ENCODE measurements at places on chromosomes 1 and 21.
A peak's percentile ranks its signal among the peaks of the same experiment; 100 is the strongest.

GRCh38 chr1:21924503-21925005 lies 12.6 kb downstream of the HSPG2 start:
- ATAC-seq = no peak
- H3K4me1 ChIP-seq = peaks cover 22% of the 10 kb centered on the region
- peak overlapping the region; percentile 98 for H3K27ac ChIP-seq
- H3K4me3 ChIP-seq = no peak overlapping the region

GRCh38 chr1:26276432-26276838 lies 3.5 kb upstream of the SH3BGRL3 start:
- H3K27ac ChIP-seq = peak overlapping the region; percentile 97
- H3K27me3 ChIP-seq = no peaks in the 10 kb centered on the region
- H3K4me1 ChIP-seq = peaks cover 42% of the 10 kb centered on the region

DNA sequence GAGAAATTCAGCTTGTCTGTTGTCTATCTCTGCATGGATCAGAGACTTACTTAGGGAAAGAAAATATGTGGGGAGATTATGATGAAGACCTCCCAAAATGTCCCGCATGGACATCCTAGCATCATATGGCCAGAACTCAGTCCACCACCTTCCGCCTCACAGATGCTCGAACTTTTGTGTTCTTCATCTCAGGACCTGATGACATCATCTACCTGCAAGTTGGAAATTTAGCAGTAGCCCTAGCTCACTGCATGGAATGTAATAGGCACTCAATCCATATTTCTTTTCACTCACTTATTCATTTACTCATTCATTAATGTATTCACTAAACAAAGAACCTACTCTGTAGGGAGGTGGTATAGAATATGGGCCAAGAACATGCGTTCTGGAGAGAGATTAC lies 96.8 kb downstream of the CLIC6 start:
- no peaks in the 10 kb centered on the region for H3K4me1 ChIP-seq
- peaks cover 5% of the 10 kb centered on the region for H3K27me3 ChIP-seq
- no peak overlapping the region for H3K4me3 ChIP-seq
- H3K27ac ChIP-seq = no peak overlapping the region
- ATAC-seq = no peak

DNA sequence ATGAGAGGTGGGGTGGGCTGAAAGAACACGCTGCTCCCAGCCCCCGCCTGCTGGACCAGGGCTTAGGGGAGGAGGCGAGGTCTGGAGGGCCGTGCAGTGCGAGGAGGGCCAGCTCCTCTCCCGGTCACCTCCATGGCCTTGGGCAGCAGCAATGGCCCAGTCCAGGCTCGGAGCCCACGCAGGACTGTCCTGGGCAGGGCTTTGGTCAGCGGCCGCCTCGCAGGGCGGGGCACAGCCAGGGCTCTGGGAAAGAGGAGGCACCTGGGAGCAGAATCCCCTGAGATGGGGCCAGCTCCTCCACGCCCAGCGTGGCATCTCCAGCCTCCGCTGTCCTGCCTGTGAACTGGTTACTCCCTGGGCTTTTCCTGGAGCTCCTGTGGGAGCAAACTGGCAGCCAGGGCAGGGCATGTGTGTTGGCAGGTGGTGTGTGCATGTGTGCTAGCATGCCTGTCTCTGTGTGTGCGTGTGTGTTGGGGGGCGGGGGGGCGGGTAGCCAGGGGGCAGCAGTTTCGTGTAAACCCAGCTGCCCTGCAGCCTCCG lies 27.4 kb downstream of the ARHGEF16 start:
- no peak for ATAC-seq
- no peak overlapping the region for H3K4me3 ChIP-seq
- no peaks in the 10 kb centered on the region for H3K36me3 ChIP-seq
- H3K27me3 ChIP-seq = peaks cover 45% of the 10 kb centered on the region
- H3K27ac ChIP-seq = no peak overlapping the region

DNA sequence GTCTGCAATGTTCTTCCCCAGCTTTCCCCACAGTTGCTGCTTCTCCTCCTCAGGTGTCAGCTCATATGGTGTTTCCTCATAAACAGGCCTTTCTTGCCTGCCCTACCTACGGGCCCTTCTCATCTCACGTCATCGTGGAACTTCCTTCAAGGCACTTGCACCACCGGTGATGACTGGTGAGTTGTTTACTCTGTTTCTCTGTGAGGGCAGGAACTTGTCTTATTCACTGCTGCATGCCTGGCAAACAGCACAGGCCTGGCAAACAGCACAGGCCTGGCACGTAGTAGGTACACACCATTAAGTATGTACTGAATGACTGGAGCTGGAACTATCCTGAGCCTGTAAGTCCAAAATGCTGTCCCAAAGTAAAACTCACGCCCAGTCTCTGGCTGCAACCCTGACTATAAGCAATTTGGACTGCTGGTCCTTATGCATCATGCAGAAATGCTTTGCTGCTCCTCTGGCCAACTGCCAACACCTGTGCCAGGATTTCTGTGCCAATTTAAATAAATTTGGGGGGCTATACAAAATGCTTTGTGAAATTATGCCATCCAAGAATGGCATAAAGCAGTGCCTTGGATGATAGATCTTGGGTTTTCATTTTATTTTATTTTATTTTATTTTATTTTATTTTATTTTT lies 25.7 kb downstream of the STK40 start:
- ATAC-seq = no peak
- H3K27ac ChIP-seq = no peak overlapping the region
- H3K36me3 ChIP-seq = peaks cover 78% of the 10 kb centered on the region

DNA sequence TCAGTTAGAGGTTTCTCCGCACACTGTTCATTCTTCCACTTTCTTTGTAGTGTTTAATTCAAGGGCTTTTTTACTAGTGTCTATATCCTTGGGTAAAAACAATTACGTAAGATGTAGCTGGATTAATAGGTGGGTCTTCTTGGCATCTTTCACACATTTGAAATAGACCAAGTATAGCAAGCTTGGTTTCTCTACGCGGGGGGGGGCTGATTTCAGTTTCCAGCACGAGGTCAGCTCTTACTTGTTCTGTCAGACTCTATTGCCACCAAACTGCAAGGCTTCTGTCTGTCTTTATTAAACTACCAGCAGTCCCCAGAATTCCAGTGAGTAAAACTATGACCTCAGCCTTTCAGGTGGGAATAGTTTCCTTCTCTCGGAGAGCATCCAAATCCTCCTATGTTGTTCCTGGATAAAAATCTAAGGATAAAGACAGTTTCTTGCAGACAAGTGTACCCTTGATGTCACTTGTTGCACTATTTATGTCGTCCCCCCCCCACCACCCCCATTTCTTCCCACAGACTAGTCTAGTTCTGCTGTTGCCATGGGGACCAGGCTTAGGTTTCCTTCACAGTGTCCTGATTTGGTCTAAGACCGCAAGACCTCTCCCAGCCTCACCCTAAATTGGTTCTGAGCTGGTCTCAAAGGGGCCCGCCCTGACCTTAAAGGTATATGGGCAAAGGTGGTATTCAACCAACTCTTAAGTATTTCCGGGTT lies 17.0 kb downstream of the SPATA46 start:
- no peaks in the 10 kb centered on the region for H3K36me3 ChIP-seq
- no peak overlapping the region for H3K27ac ChIP-seq
- H3K27me3 ChIP-seq = no peaks in the 10 kb centered on the region
- no peak for ATAC-seq
- H3K4me1 ChIP-seq = no peaks in the 10 kb centered on the region
- H3K4me3 ChIP-seq = no peak overlapping the region

DNA sequence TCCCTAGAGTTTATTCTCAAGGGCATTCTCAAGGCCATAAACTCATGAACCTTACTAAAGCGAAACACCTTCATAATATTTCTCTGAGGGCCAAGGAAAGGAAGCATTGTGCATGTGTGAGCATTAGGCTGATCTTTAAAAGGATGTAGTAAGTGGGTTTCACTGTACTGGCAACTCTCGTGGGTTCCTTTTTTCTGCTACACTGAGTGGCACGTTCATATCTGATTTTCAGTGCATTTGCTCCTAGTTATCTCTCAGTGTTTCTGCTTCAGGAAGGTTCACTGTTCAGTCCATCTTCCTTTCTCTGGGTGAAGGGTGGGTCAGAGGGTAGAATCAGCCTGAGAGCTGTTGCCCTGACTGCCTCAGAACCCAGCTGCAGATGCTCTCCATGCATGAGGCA lies 192.8 kb upstream of the ADGRL2 start:
- no peak for ATAC-seq
- no peak overlapping the region for H3K27ac ChIP-seq
- H3K4me1 ChIP-seq = no peaks in the 10 kb centered on the region
- no peaks in the 10 kb centered on the region for H3K36me3 ChIP-seq
- no peaks in the 10 kb centered on the region for H3K27me3 ChIP-seq

GRCh38 chr1:45177452-45177851 lies 29.0 kb downstream of the ZSWIM5 start:
- ATAC-seq = no peak
- H3K27me3 ChIP-seq = no peaks in the 10 kb centered on the region
- H3K4me1 ChIP-seq = no peaks in the 10 kb centered on the region
- no peak overlapping the region for H3K4me3 ChIP-seq
- no peaks in the 10 kb centered on the region for H3K36me3 ChIP-seq
- no peak overlapping the region for H3K27ac ChIP-seq

DNA sequence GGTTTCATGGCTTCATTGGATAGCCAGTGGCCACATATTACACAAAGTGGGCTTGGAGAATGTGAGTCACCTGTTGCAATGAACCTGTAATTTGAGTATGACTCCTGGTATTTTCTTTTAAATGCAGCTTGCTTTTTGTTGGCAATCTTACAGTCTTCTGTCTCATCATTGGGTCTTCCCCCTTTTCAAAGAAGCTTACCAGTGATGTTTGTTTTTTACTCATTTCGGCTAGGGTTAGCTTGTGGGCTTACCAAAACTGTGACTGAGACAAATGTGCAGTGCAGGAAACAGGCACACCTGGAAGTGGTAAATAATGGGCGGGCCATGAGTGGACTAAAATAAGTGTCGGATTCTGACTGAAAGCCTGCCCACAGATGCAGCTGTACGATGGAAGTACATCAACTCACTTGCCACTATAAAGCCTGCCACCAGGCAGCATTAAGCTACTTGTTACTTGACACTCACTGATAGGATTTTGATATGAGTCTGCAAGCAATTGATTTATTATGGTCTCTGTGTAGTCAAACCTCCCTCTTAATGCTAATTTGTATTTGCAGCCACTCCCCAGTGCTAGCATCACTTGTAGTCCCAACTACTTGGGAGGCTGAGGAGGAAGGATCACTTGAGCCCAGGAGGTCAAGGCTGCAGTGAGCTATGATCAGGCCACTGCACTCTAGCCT lies 4.2 kb downstream of the HHAT start:
- no peaks in the 10 kb centered on the region for H3K27me3 ChIP-seq
- H3K4me1 ChIP-seq = no peaks in the 10 kb centered on the region
- no peak overlapping the region for H3K27ac ChIP-seq

DNA sequence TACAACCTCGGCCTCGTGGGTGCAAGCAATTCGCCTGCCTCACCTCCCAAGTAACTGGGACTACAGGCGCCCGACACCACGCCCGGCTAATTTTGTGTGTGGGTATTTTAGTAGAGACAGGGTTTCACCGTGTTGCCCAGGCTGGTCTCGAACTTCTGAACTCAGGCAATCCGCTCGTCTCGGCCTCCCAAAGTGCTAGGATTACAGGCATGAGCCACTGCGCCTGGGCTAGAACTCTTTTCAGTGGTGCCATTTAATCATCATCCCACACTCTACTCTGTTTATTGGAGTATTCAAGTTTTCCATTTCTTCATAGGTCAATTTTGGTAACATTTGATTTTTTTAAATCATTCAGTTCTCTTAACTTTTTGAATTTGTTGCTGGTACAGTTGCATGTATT lies 101.3 kb downstream of the DHRS3 start:
- no peak overlapping the region for H3K4me3 ChIP-seq
- H3K27ac ChIP-seq = no peak overlapping the region
- ATAC-seq = no peak
- H3K36me3 ChIP-seq = no peaks in the 10 kb centered on the region

DNA sequence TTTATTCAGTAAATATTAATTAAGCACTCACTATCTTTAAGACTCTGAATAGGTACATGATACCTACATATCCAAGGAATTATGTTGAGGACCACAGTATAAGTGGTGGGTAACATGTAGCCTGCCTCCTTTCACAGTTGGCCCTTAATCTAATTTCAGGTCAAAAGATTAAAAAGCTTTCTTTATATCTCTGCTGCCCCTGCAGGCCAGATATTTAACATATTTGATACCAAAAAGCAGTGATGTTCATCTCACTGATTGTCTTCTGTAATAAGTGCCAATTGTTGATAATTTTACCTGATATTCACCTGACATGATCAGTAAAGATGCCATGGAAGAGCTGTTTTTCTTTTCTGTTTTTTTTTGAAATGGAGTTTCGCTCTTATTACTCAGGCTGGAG lies 36.5 kb downstream of the RLF start:
- peaks cover 57% of the 10 kb centered on the region for H3K36me3 ChIP-seq
- H3K27ac ChIP-seq = no peak overlapping the region
- H3K27me3 ChIP-seq = no peaks in the 10 kb centered on the region
- H3K4me1 ChIP-seq = no peaks in the 10 kb centered on the region
- no peak overlapping the region for H3K4me3 ChIP-seq
- ATAC-seq = no peak

DNA sequence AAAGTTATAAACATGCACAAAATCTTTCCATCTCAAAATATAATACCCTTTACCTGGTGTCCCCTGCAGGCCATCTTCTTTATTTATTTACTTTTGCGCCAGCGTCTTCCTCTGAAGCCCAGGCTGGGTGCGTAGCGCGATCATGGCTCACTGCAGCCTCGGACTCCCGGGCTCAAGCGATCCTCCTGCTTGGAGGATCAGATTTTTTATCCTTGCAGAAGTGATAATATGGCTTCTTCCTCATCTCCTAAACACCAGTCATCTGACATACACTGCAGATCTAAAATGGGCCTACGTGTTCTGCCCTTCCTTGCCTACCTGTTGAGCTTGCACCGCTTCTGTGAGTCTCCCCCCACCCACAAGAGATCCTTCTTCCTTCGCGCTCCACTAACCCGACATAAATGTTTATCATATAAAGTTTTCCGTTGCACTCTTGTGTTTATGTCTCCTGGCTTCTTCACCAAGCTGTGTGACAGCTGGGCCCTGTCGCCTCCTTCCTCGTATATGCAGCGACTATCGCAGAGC lies 506 bp upstream of the SRP9 start:
- H3K4me1 ChIP-seq = peaks cover 62% of the 10 kb centered on the region
- H3K36me3 ChIP-seq = no peaks in the 10 kb centered on the region

GRCh38 chr1:67489643-67490042 lies 59.4 kb upstream of the SERBP1 start:
- no peaks in the 10 kb centered on the region for H3K4me1 ChIP-seq
- H3K27me3 ChIP-seq = no peaks in the 10 kb centered on the region

GRCh38 chr1:185396126-185396525 lies 79.1 kb upstream of the IVNS1ABP start:
- H3K27ac ChIP-seq = no peak overlapping the region
- no peaks in the 10 kb centered on the region for H3K36me3 ChIP-seq
- no peaks in the 10 kb centered on the region for H3K4me1 ChIP-seq
- no peaks in the 10 kb centered on the region for H3K27me3 ChIP-seq
- no peak overlapping the region for H3K4me3 ChIP-seq

GRCh38 chr1:203593723-203594122 lies 32.9 kb upstream of the ATP2B4 start:
- H3K27me3 ChIP-seq = no peaks in the 10 kb centered on the region
- ATAC-seq = no peak
- peak overlapping the region; percentile 31 for H3K27ac ChIP-seq
